NCI-H510A treated with DMSO at 0.1 percent for 48 hours (cell line): ENCODE measurements at places on chromosomes 7 and 10.

DNA sequence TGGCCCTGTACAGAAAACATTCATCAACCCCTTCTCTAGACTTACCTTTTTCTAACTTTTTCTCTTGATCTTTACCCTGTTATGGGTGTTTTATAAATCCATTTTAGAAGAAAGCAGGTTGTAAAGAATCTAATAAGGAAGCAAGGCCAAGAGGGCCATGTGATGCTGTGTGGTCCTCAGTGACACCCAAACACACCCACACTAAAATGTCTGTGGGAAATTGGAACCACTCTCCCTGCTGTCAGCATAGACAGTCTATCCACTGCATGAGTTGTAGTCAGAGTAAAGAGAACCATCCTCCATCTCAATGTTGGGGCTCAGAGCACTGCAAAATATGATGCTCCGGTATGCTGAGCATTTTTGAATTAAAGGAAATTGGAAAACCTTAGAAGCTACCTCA is 235.5 kb downstream of the SKIDA1 start:
- DNase-seq = no peak

DNA sequence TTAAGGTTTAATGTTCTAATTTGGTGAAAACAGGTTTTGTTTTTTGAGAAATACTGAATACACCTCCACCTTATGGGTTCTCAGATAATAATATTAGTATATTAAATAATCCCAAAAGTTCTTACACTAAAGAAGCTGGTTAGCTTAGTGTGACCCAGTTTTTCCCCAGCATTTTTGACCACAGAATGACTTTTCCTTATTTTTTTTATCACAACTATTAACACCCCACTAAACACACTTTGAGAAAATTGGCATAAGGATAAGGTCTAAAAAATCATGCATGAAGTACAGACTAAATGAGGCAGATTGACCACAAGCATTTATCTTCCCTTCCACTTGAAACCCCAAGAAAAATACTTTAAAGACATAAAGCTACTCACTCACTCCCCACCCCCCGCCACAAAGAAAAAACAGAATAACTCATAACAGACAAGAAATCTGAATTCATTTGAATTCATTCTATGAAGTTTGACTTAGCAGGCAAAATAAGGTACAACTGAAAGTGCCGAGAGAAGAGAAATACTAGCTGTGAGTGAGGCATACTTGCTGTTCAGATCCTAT is 49.7 kb upstream of the WNT16 start:
- DNase-seq = no peak

DNA sequence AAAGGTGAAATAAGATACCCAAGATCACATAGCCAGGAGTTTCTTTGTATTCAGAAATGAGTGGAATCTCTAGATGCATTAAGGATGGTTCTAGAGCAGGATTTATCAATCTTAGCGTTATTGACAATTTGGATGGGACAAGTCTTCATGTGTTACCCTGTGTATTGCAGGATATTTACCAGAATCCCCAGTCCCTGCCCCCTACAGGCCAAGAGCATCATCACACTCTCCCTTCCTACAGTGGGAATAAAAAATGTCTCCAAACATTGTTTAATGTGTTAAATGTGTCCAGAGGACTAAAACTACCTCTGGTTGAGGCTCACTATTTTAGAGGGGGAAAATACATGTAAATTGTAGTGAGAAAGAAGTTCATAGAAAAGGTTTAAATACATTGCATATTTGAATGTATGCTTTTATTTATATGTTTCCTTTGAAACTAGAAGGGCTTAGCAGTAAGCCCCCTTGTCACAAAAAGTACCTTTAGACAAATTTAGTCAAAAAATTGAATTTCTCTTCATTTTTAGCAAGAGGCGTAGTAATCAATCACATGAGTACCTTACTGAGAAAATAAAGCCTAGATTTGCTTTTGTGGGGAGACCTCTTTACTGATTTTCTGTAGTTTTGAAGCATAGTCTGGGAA is 141.2 kb downstream of the MLLT10 start:
- no peak for DNase-seq

DNA sequence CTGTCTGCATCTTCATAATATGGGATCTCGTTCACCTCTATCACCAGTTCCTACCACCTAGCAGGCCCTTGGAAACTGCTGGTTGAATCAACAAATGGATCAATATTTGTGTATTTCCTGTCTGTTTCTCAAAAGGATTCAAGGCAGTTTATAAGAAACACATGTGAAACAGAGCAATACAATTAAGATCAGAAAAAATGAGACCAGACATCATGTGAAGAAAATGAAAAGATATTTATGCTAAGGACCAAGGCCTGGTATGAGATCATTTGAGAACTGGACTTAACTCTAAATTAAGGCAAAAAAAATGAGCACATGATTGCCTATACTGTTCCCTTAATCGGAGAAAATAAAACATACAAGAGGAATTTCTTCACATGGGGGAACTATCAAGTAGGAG is 589.0 kb downstream of the SUGCT start:
- DNase-seq = no peak

- no peak for DNase-seq
These were observed 507 bp downstream of the CCDC201 start for GRCh38 chr7:45872116-45873034.

DNA sequence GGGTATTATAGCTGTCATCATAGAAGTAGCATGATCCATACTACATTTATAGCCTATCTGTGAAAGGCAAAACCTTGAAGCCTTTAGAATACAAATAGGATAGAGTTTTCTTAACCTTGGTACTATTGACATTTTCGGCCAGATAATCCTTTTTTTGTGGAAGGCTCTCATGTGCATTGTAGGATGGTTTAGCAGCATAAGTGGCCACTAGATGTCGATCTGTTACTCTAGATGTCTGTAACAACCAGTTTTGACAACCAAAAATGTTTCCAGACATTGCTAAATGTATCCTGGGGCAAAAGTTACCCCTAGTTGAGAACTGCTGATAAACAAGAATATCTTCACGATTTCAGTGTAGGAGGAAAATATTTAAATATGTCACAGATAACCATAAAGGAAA is 319.4 kb upstream of the GALNT17 start:
- DNase-seq = no peak

GRCh38 chr7:116776610-116777289 is 85.6 kb upstream of the CAPZA2 start:
- no peak for DNase-seq

- DNase-seq = no peak
These were observed 133.1 kb upstream of the SEMA3C start for GRCh38 chr7:81051811-81052413.

DNA sequence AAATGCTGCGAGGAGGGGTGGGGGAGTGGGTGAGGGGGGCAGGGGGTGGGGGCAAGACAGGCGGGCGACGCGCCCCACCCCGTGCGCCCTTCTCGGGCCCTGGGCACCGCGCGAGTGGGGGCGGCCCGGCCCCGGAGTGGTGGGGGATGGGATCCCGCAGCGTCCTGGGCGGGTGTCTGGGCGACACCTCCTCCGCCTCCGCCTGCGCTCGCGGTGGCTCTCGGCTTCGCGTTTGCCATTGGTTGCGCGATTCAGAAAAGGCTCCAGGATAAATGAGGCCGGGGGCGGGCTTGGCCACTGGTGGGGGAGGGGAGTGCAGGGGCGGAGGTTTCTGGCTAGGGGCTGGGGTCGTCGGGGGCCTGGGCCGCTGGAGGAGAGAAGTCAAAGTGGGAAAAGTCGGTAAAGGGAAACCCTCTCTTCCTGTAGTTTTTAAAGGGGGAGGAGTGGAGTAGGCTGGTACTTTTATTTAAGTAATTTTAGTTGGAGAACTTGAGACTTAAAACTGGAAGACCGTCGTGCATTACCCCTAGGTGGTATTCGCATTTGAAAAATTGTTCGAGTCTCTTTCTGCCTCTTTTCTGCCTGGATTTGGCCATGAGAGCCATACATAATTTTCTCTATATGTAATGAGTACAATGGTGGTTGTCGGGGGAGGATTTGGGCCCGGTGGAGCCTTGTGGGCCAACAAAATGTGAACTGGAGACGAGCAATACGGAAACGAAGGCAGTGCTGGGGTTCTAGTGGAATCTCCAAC is 992 bp upstream of the IGF2BP3 start:
- peak; percentile 81 for DNase-seq

DNA sequence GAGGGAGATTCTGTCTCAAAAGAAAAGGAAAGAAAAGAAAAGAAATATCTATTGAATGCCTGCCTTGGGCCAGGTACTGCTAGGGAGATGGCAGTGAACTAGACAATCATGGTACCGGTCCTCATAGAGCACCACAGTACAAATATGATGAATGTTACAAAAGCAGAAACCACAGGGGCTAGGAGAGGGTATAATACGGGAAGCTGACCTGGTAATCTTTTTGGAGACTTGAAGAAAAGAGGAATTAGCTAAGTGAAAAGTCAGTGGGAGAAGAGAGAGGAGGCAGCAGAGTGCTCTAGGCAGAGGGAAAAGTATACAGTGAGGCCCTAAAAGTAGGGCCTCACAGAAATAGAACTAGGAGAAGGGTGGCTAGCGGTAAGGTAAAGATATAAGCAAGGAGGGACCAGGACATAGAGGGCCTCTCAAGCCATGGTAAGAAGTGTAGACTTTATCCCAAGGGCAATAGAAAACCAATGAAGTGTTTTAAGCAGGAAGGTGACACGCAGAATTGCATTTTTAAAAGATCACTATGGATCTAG is 42.8 kb upstream of the WNT8B start:
- no peak for DNase-seq

- no peak for DNase-seq
These were observed 203.7 kb downstream of the GLRX3 start for GRCh38 chr10:130339911-130340310.

DNA sequence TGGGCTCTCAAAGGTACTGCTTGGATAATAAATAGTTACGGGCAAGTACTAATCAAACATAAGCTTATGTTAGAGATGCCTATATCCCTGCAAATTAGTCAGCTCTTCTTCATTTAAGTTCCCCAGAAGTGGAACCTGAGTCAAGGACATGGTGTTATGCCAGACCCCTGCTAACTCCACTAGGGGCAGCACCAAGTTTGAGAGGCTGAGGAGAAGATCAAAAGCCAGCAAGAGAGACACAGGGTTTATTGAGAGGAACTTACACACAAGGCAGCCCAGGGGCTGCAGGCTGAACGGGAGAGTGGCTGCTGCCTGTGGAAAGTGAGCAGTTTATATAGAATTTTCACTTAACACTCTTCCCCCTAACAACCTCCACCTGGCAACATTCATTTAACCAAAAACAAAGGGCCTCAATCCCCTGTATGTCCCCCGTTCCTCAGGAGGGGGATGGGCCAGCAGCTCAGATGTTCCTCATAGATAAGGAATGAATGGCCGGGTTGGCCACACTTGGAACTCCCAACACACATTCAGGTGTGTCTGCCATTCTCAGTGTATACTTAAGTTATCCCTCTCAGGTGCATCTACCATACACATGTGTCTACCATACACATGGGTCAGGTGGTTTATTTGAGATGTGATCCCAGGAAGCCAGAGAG is 62.6 kb upstream of the GHITM start:
- no peak for DNase-seq

DNA sequence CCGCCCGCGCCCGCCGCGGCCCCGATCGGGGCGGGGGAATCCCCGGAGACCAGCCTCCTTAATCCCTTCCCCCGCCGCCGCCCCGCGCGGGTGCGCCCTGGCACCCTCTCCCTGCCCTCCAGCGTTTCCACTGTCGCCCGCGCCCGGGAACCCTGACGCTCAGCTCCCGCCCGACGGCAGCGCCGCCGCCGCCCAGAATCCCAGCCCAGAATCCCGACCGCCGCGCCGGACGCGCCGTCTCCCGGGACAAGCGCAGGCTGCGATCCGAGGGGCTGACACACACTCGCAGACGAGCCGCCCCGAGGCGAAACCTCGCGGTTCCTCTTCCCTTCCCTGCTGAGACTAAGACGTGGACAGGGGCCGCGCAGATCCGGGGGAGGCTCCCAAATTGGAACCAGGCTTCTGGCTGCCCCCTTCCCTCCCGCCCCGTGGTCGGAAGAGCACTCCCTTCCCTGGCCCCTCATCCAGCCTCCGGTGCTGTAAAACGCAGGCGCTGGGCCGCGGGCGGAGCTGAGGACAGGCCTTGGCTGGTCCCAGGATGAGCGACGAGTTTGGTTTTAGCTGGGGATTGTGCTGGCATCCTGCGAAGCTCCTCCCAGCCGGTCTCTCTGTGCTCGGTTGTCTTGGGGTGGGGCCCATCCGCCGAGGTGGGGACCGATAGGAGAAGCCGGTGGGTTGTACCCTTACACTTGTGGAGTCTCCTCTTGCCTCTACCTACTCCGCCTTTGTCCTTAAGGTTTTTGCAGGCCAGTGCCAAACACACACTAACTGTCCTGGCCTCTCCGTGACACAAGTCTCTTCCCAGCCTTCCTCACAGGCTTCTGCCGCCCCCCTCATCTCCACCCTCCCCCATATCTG is 1.1 kb downstream of the MARVELD1 start:
- DNase-seq = no peak

DNA sequence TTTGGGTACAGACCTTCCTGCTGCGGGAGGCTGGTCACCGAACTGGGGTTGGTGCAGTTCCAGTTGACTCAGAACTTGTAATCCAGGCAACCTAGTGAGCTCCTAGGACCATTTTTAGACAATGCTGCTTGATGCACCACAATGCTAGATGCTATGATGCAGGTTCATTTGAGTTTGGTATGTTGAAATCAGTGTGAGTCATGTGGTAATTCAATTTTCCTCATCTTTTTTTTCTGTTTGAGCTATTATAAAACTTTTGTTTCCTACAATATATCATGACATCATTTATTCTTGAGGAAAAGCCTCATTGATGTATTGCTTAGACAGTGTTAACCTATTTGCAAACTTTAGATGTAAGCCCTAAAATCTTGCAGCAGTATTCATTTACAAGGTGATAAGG is 40.9 kb upstream of the MTPN start:
- no peak for DNase-seq

DNA sequence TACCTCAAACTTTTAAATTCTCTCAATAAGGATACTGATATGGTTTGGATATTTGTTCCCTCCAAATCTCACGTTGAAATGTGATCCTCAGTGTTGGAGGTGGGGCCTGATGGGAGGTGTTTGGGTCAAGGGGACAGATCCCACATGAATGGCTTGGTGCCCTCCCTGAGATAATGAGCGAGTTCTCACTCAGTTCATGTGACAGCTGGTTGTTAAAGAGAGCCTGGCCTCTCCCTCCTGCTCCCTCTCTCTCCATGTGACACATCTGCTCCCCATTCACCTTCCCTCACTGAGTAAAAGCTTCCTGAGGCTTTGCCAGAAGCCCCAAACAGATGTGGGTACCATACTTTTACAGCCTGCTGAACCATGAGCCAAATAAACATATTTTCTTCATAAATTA is 19.2 kb downstream of the ABCB4 start:
- no peak for DNase-seq

GRCh38 chr7:130951303-130951975 is 217.4 kb upstream of the KLF14 start:
- no peak for DNase-seq

- DNase-seq = peak; percentile 61
These were observed 19.5 kb upstream of the INSYN2A start for GRCh38 chr10:127215866-127216265.

- no peak for DNase-seq
These were observed 7.6 kb upstream of the ENTPD1 start for GRCh38 chr10:95748349-95748748.

- DNase-seq = peak; percentile 48
These were observed 404.2 kb downstream of the THSD7A start for GRCh38 chr7:11427686-11428273.
